ENCODE measurements at places on chromosomes 6 and 20.

GRCh38 chr20:53425941-53426340, 167.7 kb downstream of the ZNF217 start:
- DNase-seq, result no peak

- DNase-seq, result no peak
Measured at GRCh38 chr20:17862171-17862570, 106.4 kb downstream of the SNX5 start.

DNA sequence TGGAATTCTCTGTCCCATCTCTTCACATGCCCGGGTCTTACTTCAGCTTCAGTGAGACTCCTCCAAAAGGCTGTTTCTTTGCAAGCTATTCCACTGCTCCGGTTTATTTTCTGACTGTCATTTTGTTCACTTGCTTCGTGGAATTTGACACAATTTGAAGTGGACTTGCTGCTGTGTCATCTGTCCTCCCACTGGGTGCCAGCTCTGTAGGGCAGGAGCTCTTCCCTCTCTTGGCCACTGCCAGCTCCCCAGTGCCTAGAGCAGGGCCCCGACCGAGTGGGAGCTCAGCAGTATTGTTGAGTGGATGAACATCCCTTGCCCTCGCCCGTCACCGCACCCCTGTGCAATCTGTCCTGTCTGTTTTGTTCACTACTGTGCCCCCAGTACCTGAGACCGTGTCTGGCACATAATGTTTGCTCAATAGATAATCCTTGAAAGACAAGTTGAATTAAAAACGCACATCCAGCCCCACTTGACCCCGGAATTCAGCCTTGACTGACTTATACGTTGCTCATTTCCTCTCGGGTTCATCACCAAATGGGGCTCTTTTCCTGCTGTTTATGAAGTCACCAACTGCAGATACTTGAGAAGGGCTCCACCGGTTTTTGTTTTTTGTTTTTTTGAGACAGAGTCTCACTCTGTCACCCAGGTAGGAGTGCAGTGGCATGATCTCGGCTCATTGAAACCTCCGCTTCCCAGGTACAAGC, 170.3 kb upstream of the KCNG1 start:
- DNase-seq, result no peak

- no peak for DNase-seq
Measured at GRCh38 chr20:51230727-51231126, 207.8 kb upstream of the KCNG1 start.

DNA sequence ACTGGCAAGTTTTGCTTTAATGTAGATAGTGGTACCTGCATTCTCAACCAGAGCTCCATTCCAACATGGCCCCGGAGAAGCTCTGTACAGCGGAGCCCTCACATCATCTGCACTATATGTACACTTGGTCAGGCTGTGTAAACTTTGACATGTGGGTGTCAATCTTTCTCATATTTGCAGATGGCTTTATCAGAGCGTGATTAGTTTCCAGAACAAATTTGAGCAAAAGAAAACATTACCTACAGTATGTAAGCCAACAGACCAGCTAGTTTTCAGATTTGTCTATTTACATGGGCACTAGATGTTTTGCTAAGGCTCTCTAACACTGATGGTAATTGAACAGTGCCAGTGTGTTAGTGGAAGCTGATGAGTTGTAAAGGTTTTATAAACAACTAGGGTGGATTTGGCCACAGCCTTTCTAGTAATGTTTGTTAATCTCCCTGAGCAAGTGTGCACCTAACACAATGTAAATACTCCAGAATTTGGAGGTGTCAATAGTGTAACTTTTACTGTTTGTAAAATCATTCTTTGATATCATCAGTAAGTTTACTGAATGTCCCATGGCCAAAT, 131.8 kb downstream of the FOXA2 start:
- no peak for DNase-seq

GRCh38 chr6:146874278-146875018, 275.7 kb downstream of the ADGB start:
- no peak for DNase-seq

GRCh38 chr6:112031960-112032359, 21.9 kb upstream of the CCN6 start:
- no peak for DNase-seq

DNA sequence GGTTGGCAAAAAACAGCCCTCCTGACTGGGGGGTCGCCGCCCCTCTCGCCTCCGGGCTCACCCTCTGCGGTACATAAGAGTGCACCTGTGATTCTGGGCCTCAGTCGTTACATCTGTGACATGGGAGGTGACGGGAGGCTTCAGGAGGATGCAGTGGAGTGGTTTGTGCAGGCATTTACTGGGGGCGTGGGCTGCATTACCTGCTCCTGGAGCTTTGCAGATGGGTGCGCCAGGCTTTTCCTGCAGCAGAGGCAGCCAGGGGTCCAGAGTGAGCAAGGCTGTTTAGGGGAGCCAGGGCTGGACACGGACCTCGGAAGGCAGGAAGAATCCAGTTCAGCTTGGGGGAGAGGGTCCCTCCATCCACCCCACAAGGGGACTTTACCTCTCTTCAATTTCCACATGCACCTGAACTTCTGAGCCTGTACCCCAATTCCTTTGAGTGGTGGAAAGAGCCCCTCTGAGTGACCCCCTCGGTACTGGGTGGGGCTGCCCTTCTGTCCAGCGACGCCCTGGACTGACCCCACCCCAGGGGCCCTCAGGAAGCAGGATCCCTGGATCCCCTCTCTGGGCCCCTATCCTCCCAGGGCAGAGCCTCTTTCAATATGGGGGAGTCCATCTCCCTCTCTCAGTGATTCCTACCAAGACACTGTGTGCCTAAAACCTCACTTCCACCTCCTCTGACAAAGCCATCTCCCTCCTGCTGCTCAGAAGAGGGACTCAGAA, 134.0 kb downstream of the TAF4 start:
- DNase-seq, result no peak

- DNase-seq, result no peak
Measured at GRCh38 chr6:16583144-16583762, 178.0 kb downstream of the ATXN1 start.

GRCh38 chr6:131575834-131576478, 2.9 kb downstream of the ARG1 start:
- DNase-seq, result no peak

GRCh38 chr6:137878486-137879285, 11.6 kb downstream of the TNFAIP3 start:
- no peak for DNase-seq

DNA sequence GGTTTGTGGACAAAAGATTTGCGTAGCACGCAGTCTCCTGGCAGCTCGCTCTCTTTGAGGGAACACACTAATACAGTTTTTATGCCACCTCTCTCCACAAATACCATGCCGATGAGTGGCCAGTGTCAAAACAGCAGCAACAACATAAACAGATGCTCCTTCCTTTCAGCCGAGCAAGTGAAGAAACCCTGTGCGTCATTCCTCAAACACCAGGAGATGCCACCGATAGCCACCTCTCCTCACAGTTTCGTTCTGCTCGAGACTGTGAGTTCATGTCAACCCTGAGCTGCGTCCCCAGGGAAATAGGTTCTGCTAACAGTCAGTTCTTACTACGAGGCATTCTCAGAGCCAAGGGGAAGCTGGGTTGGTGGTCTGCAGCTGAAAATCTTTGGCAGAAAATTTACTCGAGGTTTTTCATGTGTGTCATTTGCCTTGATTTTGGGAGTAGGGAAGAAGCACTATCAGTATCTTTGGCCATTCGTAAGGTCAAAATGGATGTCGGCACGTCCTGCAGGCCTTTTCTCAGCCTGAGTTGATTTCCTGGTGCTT, 59.9 kb downstream of the EYA2 start:
- no peak for DNase-seq

DNA sequence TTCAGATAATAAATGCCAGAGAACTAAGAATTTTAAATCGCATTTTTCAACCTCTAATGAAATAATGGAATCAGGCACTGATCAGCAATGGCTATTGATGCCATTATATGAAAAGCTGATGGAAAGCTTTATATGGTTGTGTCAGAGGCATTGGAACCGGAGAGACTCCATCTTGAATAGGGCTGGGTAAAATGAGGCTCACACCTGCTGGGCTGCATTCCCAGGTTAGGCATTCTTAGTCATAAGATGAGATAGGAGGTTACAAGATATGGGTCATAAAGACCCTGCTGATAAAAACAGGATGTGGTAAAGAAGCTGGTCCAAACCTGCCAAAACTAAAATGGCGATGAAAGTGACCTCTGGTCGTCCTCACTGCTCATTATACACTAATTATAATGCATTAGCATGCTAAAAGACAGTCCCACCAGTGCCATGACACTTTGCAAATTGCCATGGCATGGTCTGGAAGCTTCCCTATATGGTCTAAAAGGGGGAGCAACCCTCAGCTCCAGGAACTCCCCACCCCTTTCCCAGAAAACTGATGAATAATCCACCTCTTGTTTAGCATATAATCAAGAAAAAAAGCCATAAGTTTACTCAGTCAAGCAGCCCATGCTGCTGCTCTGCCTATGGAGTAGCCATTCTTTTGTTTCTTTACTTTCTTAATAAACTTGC, 40.2 kb upstream of the CD83 start:
- no peak for DNase-seq

DNA sequence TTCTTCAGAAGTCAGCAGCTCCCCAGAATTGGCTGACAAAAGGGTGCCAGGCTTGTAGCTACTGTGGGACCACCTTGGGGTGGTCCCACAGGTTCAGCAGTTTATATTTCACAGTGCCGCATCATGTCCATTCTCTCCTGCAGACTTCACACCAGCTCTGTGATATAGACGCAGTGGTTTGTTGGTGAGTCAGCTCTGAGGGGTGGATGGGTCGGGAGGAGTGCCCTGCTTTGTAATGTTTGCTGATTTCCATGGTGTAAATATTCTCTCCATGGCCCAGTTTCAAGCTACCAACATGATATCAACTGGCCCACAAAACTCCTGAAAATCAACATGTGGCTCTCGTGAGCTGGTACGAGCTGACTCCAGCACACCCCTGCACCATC, 78.2 kb downstream of the CDH22 start:
- no peak for DNase-seq

DNA sequence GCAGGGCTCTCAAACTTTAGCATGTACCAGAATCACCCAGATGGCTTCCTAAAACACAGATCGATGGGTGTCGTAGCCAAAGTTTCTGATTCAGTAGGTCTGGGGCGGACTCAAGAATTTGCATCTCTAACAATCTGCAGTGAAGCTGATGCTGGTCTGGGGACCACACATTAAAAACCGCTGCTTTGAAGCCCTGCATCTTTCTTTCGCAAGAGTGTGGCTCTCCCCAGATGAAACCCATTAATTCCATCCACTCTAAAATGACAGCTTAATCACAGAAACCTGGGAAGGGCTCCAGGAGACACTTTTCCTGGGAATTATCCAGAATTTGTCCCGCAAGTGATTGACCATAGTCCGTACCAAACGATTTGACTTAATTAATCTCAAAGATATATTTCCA, 319.8 kb upstream of the PLCB4 start:
- peak; percentile 29 for DNase-seq

DNA sequence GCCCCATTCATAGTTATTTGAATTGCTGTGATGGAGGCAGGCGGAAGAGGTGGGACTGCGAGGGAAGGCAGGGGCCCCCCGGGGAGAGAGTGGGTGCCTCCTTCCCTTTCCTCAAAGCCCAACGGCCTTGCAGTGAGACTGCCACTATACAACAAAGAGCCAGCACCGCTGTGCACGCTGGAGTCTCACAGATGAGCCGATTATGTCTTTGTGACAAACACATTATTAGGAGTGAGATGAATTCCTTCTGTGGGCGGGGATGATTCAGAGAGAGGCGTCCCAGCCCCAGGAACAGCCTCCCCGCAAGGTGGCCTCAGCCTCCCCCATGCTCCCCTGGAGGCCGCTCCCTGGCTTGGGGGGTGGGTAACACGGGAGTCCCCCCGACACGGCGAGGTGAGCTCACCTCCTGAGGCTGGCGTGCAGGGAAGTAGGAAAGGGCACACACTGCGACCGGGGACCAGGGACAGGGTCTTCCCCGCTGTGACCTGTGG, 26.7 kb downstream of the NTSR1 start:
- no peak for DNase-seq

- DNase-seq, result no peak
Measured at GRCh38 chr6:28747631-28748157, 176.1 kb downstream of the TRIM27 start.

DNA sequence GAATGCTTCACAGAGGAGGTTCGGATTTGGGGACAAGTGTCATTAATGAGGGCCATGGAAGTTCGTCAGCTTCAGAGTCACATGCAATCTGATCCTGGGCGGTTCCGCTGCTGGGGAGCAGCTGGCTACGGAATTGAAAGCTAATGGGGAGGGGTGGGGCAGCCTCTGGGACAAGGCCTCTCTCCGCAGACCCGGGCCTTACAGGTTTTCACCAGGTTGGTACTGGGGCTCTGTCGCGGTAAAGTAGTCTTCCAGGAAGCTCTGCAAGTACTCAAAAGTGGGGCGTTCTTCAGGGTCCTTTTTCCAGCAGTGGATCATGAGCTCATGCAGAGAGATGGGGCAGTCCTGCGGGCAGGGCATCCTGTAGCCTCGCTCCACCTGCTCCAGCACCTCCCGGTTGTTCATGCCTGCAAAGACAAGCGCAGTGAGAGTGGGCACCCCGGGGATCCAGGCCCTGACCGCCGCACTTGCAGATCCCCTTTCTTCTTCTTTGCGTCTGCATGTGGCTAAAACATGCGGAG, 55.9 kb upstream of the TRAF3IP2 start:
- no peak for DNase-seq

DNA sequence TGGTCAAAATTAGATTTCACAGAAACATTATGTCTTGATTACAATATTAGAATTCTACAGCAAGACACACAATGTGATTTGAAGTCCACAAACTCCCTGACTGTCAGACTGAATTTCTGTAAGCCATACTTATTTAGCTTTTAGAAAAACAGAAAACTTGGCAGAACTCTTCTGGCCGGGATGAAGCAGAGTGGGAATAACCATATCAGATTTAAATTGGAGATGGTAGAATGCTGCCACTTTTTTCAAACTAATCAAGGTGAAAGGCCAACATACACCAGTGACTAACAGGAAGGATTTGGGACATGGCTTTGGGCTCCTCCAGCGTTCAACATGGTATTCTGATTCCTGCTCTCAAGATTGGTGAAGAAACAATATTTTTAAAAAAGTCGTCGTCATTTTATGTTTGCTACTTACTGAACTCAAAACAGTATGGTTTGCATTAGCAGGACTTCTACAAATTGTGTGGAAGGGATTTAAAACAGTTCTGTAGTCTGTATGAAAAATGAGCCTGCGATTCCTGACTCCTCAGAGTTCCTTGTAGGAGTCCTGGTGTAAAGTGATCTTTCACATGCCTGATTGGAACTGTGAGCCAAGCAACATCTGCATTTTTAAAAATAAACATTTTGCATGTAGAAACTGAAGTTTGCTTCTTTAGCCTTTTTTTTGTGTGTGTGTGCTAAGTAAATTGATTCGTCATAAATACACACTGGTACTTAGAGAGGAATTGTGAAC, 297.9 kb upstream of the SOX4 start:
- no peak for DNase-seq

DNA sequence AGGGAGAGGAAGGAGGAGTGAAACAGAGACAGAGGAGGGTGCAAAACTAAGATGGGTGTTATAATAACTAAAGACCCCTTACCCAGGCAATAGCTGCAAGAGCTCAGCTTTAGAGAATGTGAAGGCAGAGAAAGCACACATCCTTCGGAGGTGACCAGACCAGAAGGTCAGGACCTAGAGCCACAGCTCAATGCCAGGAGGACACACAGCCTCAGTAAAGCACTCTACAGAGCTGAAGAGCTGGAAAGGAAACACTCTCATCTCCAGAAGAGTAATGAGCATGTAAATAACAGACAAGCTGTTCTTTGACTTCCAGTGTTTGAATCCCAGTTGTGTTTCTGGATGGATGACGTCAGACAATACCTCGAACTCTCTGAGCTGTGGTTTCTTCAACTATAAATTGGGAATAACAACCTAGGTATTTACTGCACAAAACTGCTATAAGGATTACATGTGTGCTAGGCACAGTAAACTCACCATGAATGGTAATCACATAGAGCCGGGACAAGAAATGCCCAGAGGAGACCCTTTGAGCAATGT, 63.2 kb downstream of the MAP3K5 start:
- no peak for DNase-seq

Measured in NCI-H2227 treated with DMSO at 0.1 percent for 48 hours (cell line).